CMK (cell line): ENCODE measurements at places on chromosomes 2 and 18.

DNA sequence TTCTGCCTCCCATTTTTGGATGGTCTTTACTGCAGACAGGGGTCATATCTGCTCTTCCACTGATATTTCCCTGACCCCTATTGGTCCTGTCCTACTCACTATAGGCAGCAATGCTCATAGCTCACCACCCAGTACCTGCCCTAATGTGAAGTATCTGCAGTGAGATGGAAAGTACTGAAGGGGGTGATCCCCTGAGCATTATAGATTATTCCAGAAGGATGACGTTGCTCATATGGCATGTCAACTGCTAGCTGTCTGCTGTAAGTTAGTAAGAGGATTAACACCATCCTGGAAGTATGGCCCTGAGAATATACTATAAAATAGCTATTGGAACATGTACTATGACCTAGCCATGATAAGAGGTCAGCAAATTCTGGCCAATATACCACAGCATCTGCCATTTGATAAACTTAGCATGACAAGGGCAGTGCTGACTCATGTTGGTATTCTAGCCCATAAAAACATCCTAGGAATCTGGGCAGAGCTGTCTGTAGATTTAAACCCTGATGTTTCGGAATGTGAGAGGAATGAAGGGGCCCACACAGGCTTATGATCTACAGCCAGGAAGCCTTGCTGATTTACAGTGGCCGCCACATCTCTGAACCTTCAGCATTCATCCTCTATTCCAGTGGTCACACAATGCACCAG is 451.4 kb downstream of the TNS1 start:
- DNase-seq: no peak

DNA sequence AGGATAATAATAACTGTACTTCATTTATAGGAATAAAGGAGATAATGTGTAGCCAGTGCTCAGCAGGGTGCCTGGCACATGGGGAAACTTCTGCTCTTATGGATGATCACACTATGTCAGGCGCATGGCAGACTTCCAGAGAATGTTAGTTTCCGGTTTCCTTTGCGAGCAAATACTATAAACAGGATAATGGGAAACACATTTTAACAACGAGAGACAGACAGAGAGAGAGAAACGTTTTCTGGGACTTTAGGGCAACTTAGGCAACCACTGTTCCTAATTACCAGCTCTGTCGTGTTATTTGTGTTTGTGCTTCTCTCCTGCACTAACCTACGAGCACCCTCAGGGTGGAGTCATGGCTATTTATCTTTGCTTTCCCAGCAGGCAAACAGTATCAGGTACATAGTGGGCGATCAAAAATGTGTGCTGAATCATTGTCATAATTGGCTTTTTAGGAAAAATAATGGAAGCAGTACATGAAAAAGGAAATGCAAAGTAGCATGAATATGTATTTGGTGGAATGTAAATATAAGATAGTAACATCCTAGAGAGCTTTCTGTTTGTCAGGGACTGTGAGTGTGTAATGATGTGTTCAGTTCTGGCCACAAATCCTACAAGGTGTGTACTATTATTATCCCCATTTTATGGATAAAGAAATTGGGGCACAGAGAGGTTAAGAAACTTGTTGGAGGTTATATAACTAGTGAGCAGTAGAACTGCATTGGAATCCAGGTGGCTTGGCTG is 36.8 kb upstream of the IGFBP2 start:
- DNase-seq: no peak

DNA sequence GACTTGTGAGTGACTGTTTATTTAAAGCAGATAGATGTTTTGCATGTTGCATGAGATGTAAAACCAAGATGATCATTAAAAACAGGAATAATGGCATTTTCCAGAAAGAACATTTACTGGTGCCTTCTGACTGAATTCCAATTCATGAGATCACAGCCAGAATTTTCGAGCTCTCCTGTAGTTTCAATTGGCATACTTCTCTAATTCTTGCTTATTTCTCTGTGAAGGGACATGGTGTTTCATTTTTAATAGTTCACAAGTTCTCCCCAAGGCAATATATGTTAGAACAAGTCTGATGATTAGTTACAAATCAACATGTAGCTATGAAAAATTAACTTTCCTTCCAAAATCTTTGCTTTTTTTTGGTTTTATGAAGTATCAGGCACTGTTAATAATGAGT is 105.7 kb downstream of the PDE1A start:
- DNase-seq: no peak

GRCh38 chr2:127275789-127276188 is 18.2 kb downstream of the ERCC3 start:
- no peak for DNase-seq

DNA sequence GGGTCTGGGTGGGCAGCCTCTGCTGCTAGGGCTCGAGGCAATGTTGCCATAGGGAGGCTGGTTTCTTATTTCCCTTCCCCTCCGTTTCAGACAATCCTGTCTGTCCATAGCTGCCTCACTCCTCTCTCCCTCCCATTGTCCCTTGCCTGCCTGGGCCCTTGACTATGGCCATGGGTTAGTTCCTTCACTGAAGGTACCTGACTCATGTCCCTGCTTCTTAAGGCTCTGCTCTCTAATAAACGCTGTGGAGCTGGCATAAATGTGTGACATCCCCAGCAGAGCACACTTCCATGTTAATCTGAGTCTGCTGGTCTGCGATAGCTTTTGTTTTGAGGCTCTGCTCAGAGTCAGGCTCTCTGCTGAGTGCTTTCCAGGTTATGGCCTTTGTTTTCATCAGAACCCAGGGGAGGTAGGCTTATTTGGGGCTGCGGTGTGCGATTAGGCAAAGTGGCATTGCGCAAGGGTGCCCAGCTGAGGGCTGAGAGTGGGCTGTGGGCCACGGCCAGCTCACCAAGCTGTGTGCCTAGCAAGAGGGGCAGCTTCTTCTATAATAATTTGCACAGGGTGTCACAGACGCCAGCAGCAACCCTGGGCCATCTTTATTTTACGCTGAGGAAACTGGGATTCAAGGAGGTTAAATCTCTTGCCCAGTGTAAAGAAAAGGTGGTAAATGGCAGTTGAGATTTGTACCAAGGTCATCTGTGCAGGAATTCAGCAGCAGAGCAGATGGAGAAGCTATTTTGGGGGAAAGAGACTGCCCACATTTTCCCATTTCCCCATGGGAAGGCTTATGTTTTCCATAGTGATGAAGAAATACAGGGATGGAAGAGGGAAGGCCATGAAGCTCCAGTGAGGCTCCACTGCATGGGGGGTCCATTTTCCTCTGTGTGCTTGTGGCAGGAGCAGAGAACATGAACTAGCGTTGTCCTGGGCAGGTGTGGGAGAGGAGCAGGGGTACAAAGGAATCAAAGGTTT is 25.6 kb downstream of the MRPL33 start:
- DNase-seq: no peak

DNA sequence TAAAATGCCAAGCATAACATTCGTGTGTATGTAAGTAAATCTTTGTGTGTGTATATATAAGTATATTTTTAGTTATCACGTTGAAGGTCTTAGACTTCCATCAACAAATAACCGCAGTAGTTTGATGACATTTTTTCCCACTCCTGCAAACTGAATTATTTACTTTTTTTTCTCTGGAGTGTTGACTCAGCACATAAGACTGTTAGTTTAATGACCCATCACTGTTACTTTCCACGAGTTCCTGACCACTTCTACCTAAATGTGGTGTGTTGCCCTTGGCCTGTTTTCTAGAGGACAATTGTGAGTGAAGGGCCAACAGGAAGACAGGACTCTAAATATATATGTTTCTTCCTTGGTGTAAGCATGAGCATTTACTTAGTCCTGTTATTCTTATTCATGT is 71.3 kb upstream of the TXNDC2 start:
- no peak for DNase-seq

DNA sequence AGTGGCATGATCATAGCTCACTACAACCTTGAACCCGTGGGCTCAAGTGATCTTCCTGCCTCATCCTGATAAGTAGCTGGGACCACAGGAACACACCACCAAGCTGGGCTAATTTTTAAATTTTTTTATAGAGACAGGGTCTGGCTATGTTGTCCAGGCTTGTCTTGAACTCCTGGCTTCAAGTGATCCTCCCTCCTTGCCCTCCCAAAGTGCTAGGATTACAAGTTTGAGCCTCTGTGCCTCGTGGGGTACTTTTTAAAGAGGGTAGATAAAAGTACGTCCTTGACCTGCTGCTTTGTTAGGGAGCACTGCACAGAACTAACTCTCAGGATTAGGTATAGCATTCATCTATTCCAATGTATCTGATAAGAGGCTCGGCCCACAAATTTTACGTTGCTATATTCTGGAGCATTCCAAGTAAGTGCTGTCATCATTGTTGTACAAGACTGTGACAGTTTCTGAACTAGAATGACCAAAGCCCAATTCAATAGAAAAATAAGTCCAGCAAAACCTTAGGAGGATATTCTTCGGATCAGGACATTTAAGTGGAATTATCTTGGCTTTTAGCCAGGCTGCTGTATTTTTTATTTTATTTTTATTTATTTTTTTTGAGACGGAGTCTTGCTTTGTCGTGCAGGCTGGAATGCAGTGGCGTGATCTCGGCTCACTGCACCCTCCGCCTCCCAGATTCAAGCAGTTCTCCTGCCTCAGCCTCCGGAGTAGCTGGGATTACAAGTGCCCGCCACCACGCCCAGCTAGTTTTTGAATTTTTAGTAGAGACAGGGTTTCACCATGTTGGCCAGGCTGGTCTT is 4.1 kb downstream of the MTCL1 start:
- no peak for DNase-seq

GRCh38 chr18:69257861-69258458 is 142.7 kb upstream of the DOK6 start:
- DNase-seq: no peak

- no peak for DNase-seq
These were observed 90.9 kb upstream of the CERS6 start for GRCh38 chr2:168365094-168365621.

DNA sequence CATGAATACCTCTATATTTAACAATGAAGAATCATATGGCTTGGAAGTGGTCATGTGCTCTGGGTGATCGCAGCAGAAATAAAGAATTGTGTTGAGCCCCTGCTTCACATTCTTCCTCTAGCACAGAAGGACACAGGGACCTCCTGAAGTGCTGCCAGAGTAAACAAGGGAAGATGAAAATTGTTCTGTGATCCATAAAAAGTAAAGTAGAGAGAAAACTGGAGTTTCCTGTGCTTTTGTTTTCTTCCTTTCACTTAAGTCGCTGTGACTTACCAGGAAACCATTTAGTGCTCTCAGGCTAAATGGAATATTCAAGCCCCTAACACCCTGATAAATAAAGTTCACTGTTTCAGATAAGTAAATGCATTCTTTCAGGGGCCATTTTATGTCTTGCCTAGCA is 1173.6 kb upstream of the CHAC2 start:
- no peak for DNase-seq

DNA sequence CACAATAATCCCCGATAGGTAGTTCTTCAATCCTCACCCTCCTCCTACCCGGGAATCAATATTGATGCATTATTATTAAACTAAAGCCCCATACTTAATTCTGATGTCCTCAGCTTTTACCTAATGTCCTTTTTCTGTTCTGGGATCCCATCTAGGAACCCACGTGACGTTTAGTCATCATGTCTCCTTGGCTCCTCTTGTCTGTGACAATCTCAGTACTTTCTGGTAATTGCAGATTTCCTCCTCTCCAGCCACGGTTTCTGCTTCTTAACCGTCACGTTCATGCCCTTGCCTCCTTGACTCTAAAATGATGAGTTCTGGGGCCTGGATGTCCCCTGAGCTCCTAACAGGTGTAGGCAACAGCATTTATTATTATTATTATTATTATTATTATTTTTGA is 2.9 kb upstream of the DGKD start:
- no peak for DNase-seq

GRCh38 chr2:27072920-27073319 is 1.5 kb upstream of the OST4 start:
- DNase-seq: no peak

- DNase-seq: no peak
These were observed 456.2 kb upstream of the TCF4 start for GRCh38 chr18:56044239-56044638.

DNA sequence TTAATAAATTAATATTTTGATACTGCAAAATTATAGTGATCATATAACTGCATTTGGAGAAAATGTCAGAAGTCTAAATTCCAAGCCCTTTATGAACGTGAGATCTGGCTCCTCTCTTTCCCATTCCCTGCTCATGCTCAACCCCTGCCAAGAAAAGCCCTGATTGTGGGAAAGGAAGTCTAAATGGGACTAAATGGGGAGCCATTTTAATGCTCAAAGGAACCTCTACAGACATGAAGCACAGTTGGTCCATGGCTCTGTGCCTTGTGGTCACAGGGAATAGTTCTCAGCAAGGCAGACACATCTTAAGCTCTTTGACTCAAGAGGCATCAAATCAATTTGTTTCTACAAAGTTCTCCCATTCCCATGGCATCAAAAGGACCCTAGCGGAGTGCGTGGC is 29.3 kb upstream of the INSIG2 start:
- DNase-seq: no peak

- DNase-seq: no peak
These were observed 29.0 kb downstream of the DNAJC10 start for GRCh38 chr2:182745061-182745460.

DNA sequence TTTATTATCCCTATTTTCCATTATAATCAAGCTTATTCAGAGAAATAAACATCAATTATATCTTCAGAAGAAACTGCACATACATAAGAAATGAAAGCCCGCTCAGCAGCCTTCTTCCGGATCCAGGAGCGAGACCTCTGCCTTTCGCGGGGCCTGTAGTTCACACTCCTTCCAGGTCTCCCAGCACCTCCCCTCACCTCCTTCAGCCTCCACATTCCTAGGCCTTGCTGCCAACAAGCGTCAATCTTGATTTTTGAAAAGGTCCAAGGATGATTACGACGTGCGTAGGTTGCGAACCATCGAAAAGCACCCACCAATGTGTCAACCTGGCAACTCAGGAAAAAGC is 355 bp upstream of the KIDINS220 start:
- DNase-seq: no peak

- DNase-seq: no peak
These were observed 107.7 kb upstream of the ATP8B1 start for GRCh38 chr18:57910817-57911216.

- DNase-seq: no peak
These were observed at the start of gene HSBP1L1 for GRCh38 chr18:79964330-79965118. Gene HSBP1L1, plus strand, starts transcription at chr18:79964643. Its CDS starts 93 bp downstream, at chr18:79964736.

- DNase-seq: no peak
These were observed 24.4 kb downstream of the SCN9A start for GRCh38 chr2:166351319-166351718.

DNA sequence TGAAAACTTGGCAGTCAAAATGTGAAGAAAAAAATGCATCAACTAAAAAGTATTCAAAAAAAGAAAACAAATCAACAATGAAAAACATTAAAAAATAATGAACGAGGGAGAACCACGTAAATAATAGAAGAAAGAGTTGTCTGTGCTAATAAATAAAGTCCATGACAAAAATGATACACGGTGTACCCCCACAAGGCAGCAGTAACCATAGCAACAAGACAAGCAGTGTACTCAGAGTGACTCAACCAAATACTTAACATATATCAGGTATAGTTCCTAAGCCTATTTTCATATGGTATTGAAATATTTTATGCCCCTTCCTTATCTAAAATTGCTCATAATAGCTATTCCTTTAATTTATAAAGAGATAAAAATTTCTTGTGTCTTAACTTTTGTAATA is 162.3 kb upstream of the TMEM200C start:
- DNase-seq: no peak
